ENCODE measurements at places on chromosomes 2 and 18. TPM values are rescaled to one million over a fixed set of nuclear protein-coding genes. Genes with fewer than 3 reads are reported as not detected.

- peaks cover 11% of the 10 kb centered on the region for H3K4me1 ChIP-seq
- no peak overlapping the region for H3K4me3 ChIP-seq
- H3K27ac ChIP-seq: no peak overlapping the region
- H3K27me3 ChIP-seq: no peaks in the 10 kb centered on the region
Measured at GRCh38 chr2:152523091-152523490, 188.1 kb downstream of the FMNL2 start.

- no peak overlapping the region for H3K4me3 ChIP-seq
- no peak for DNase-seq
- H3K27ac ChIP-seq: no peak overlapping the region
Measured at GRCh38 chr2:5021136-5021535, 671.0 kb upstream of the SOX11 start.

DNA sequence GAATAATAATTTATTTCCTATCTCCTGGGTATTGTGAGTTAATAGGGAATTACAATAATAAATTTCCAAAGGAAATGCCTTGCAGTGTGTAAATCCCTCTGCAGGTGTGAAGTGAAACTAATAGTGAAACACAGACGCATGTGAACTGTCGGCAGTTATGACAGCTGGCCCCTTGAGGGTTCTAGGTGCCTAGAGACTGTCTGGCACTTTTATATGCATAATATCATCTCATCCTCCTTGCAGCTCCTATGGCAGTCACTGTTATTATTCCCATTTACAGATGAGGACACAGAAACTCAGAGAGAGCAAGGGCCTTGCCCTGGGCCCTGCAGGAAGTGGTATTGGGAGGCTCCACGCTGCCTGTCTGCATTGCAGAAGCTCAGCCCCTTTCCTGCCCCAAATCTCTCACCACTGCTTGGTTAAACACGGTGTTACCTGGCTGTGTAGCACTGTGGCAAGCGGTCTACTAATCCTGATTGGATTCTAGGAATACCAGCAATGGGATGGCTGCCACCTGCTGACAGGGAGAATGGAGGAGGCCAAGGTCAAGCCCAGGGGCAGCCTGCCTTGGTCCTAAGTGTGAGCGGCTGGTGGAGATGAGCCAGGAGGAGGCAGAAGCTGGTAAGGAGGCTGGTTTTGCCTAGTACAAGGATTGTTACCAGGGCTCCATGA, 32.8 kb upstream of the ACKR3 start:
- H3K27ac ChIP-seq: no peak overlapping the region
- no peaks in the 10 kb centered on the region for H3K4me1 ChIP-seq
- no peaks in the 10 kb centered on the region for H3K36me3 ChIP-seq
- H3K27me3 ChIP-seq: no peaks in the 10 kb centered on the region

The NCKAP1 gene
- total RNA-seq: 288 TPM

The GALR1 gene
- 0.33 TPM for total RNA-seq

- H3K4me3 ChIP-seq: no peak overlapping the region
- no peaks in the 10 kb centered on the region for H3K27me3 ChIP-seq
- no peaks in the 10 kb centered on the region for H3K36me3 ChIP-seq
- no peak overlapping the region for H3K27ac ChIP-seq
- DNase-seq: no peak
- no peaks in the 10 kb centered on the region for H3K4me1 ChIP-seq
Measured at GRCh38 chr18:72674710-72675109, 130.6 kb upstream of the CBLN2 start.

- H3K4me3 ChIP-seq: no peak overlapping the region
- no peak overlapping the region for H3K27ac ChIP-seq
- H3K36me3 ChIP-seq: peaks cover 16% of the 10 kb centered on the region
- no peaks in the 10 kb centered on the region for H3K27me3 ChIP-seq
Measured at GRCh38 chr18:48918660-48919456, 31.9 kb downstream of the SMAD7 start.

The KIF1A gene
- total RNA-seq: 4.1 TPM

GRCh38 chr2:190283783-190284182, 35.8 kb downstream of the HIBCH start:
- H3K27ac ChIP-seq: no peak overlapping the region
- H3K27me3 ChIP-seq: no peaks in the 10 kb centered on the region
- no peak for DNase-seq
- no peak overlapping the region for H3K4me3 ChIP-seq

DNA sequence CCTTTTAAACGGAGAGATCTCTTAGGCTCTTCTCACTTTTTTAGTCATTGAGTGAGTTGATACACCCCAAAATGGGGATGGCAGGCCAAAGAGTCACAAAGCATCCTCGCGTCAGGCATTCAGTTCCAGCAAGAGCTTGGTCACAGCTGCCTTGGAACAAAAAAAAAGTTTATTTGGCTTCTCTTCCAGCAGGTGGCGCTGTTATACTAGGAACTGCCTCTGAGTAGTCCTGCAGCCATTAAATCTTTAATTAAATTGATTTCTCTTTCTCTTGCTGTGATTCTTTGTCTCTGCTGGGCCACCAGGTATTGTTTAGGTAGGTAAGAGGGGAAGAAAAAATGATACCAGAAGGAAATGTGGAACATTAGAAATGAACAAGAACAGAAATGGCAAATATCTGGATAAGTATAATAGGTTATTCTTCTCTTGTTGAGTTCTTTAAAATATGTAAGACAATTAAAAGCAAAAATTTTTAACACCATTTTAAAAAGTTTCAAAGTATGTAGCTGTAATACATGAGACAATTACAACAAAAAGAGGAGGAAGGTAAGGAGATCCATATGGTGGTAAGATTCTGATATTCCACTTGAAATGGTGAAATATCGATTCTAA, 175.1 kb downstream of the GALNT1 start:
- DNase-seq: peak; percentile 37
- H3K36me3 ChIP-seq: no peaks in the 10 kb centered on the region
- H3K27me3 ChIP-seq: no peaks in the 10 kb centered on the region
- H3K4me3 ChIP-seq: no peak overlapping the region
- H3K4me1 ChIP-seq: peaks cover 4% of the 10 kb centered on the region
- no peak overlapping the region for H3K27ac ChIP-seq

GRCh38 chr2:190627448-190628412, 21.2 kb upstream of the NAB1 start:
- no peaks in the 10 kb centered on the region for H3K36me3 ChIP-seq
- H3K27me3 ChIP-seq: no peaks in the 10 kb centered on the region
- peak overlapping the region; percentile 82 for H3K27ac ChIP-seq
- peaks cover 22% of the 10 kb centered on the region for H3K4me1 ChIP-seq

- no peaks in the 10 kb centered on the region for H3K36me3 ChIP-seq
- H3K27me3 ChIP-seq: no peaks in the 10 kb centered on the region
- H3K27ac ChIP-seq: no peak overlapping the region
Measured at GRCh38 chr18:39591649-39592048, 2026.1 kb upstream of the CELF4 start.

The LBX2 gene
- total RNA-seq: 1.7 TPM

GRCh38 chr2:73494031-73494430, 108.4 kb downstream of the ALMS1 start:
- no peaks in the 10 kb centered on the region for H3K27me3 ChIP-seq
- no peaks in the 10 kb centered on the region for H3K4me1 ChIP-seq
- peaks cover 10% of the 10 kb centered on the region for H3K36me3 ChIP-seq
- no peak overlapping the region for H3K4me3 ChIP-seq
- H3K27ac ChIP-seq: no peak overlapping the region
- no peak for DNase-seq

The TTR gene
- total RNA-seq: 0.33 TPM

The ELOA2 gene
- not detected for total RNA-seq

The SPDYA gene
- 3.0 TPM for total RNA-seq

DNA sequence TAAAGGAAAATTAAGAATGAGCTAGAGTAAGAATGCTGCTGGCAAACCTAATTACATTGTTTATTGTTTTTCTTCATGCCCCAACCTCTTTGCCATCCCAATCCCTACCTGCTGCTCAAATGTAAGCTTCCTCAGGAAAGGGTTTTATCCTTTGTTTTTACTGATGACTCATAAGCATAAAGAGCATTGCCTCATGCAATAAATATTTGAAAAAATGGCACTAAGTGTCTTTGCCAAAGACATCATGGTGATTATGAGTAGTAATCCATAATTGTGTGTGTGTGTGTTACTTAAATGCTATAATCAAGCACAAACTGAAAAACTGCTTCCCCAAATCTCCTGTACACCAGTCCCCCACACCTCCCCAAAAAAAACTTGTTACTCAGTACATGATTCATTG, 53.4 kb downstream of the DNER start:
- H3K27ac ChIP-seq: no peak overlapping the region
- H3K4me3 ChIP-seq: no peak overlapping the region
- no peak for DNase-seq
- H3K27me3 ChIP-seq: no peaks in the 10 kb centered on the region
- H3K4me1 ChIP-seq: no peaks in the 10 kb centered on the region

DNA sequence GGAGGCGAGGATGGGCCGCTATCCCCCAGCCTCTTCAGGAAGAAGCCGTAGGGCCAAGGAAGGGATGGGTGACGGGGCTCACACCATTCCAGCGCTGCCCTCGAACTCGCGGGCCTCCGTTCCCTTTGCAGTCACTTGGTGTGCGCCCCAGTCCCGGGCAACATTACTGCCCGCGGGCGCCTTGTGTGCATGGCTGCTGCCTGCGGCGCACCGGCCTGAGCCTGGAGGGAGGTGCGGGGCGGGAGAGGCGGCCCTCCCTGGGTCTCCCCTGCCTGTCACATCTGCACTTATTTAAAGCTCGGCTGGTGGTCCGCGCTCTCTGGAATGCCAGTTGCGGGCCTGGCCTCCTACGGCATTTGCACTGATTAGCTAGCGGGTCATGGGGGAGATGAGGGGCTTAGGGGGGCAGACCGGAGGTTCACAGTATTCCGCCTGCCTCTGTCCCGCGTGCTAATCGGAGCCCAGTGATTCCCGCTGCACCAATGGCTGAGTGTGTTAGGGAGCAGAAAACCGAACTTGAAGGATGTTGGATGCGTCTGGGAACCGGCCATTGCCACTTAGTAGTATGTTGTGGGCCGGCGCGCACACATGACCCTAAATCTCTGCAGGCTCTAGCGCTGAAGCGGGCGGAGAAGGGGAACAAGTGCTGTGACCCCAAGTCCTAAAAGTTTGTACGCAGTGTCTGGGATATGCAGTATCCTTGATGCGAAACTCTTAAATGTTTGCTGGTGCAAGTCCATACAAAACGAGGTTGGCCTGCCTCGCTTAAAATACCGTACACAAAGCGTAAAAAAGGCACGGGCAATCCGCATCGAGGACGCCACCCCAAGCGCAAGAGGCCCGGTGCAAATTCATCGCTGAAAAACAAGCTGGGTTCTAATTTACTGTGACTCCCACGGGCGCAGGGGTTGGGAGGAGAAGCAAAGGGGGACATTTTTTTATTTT, 161.2 kb upstream of the SIX2 start:
- peak overlapping the region; percentile 49 for H3K4me3 ChIP-seq
- H3K36me3 ChIP-seq: no peaks in the 10 kb centered on the region
- H3K27ac ChIP-seq: no peak overlapping the region
- no peak for DNase-seq

The ALPP gene
- total RNA-seq: 0.06 TPM

GRCh38 chr2:18413676-18414396, 146.6 kb downstream of the RDH14 start:
- DNase-seq: no peak
- H3K27ac ChIP-seq: peak overlapping the region; percentile 33
- no peaks in the 10 kb centered on the region for H3K27me3 ChIP-seq
- no peak overlapping the region for H3K4me3 ChIP-seq
- H3K4me1 ChIP-seq: no peaks in the 10 kb centered on the region
- H3K36me3 ChIP-seq: no peaks in the 10 kb centered on the region

DNA sequence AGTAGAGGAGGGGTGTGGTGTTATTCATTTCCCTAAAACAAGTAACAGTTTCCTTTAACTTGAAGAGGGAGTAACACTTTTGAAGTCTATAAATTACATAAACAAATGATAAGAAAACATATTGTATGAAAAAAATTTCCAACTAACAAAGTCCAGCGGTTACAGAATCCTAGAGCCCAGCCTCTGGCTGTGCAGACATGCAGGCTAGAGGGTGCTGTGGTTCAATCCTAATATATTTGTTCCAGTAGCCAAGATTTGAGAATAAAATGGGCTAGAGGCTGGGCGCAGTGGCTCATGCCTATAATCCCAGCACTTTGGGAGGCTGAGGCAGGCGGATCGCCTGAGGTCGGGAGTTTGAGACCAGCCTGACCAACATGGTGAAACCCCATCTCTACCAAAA, 56.9 kb downstream of the WDR75 start:
- H3K4me3 ChIP-seq: no peak overlapping the region
- H3K27ac ChIP-seq: no peak overlapping the region
- H3K36me3 ChIP-seq: no peaks in the 10 kb centered on the region
- H3K4me1 ChIP-seq: no peaks in the 10 kb centered on the region
- no peaks in the 10 kb centered on the region for H3K27me3 ChIP-seq
- no peak for DNase-seq

- H3K36me3 ChIP-seq: peaks cover 74% of the 10 kb centered on the region
- DNase-seq: peak; percentile 91
- H3K27me3 ChIP-seq: no peaks in the 10 kb centered on the region
Measured at GRCh38 chr2:159230145-159230877, 56.2 kb downstream of the WDSUB1 start.

DNA sequence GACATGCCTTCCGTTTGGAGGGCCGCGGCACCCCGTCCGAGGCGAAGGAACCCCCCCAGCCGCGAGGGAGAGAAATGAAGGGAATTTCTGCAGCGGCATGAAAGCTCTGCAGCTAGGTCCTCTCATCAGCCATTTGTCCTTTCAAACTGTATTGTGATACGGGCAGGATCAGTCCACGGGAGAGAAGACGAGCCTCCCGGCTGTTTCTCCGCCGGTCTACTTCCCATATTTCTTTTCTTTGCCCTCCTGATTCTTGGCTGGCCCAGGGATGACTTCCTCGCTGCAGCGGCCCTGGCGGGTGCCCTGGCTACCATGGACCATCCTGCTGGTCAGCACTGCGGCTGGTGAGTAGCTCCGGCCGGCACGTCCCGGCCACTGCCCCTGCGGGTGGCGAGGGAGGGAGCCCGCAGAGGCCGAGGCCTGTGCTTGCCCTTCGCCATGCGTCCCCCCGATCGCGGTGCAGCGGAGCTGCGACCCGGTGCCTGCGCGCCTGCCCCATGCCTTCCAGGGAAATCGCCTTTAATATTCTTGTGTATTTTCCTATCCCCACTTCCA, 1.2 kb downstream of the BMPR2 start:
- H3K36me3 ChIP-seq: no peaks in the 10 kb centered on the region
- H3K4me1 ChIP-seq: peaks cover 46% of the 10 kb centered on the region
- peak; percentile 92 for DNase-seq
- H3K4me3 ChIP-seq: peak overlapping the region; percentile 81
- H3K27me3 ChIP-seq: no peaks in the 10 kb centered on the region

GRCh38 chr2:39664888-39665591, 677 bp upstream of the TMEM178A start:
- no peak overlapping the region for H3K27ac ChIP-seq
- H3K4me1 ChIP-seq: peaks cover 14% of the 10 kb centered on the region
- no peak for DNase-seq
- no peaks in the 10 kb centered on the region for H3K27me3 ChIP-seq

GRCh38 chr2:10359246-10359645, 56.5 kb downstream of the HPCAL1 start:
- peaks cover 10% of the 10 kb centered on the region for H3K4me1 ChIP-seq
- no peak overlapping the region for H3K27ac ChIP-seq
- H3K27me3 ChIP-seq: no peaks in the 10 kb centered on the region
- no peak overlapping the region for H3K4me3 ChIP-seq
- peaks cover 18% of the 10 kb centered on the region for H3K36me3 ChIP-seq

Measured in esophagus muscularis mucosa (tissue), 4 donors.